ENCODE measurements at places on chromosomes 1 and 21.

GRCh38 chr1:223022641-223023473 is 120.2 kb downstream of the TLR5 start:
- no peak for DNase-seq

DNA sequence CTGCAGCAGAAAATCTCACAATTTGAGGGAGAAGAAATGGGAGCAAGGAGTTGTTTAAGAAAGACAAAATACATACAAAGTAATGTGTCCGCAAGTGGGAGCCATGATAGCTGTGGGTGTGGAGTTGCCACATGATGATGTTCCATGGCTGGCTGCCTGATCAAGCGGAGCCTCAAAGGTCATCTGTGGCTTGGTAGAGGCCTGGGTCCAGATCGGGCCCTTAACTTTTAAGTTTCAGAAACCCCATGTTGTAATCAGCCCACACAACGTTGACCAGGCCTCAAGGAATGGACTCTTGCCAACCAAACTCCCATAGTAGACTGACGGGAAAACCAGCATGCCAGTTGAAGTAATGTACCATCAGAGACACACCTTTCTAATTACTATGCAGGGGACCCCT is 64.7 kb upstream of the ANGPTL1 start:
- DNase-seq = no peak

- DNase-seq = peak; percentile 59
Measured at GRCh38 chr1:36199934-36200741, 24.1 kb upstream of the THRAP3 start.

- peak; percentile 100 for DNase-seq
Measured at GRCh38 chr1:85611856-85612255, 31.3 kb downstream of the CCN1 start.

GRCh38 chr1:93114391-93114790 is 35.3 kb downstream of the MTF2 start:
- peak; percentile 13 for DNase-seq

DNA sequence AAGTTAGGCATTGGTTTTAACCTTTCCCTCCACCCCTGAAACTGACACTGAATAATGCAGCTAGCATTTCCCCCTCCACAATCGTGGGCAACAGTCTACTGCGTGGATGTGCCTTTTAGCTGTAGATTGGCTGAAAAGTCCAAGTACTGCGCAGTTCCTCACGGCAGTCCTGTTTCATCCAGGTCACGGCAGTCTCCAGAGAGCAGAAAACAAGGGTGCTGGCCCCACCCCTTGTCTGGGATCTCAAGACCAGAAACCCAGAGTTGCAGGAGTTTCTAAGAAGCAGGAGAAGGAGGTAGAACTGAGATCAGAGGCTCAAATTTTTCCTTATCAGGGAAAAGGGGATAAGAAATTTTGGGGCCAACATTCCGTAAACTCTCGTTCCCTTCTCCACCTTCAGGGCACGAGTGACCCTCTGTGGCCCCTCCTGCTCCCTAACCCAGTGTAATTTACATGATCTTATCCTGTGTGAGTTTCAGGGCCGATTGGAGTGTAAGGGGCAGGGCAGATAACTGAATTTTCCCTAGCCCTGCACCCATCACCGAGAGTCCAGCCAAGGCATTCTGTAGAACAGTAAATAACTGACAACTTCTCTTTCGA is 25.9 kb upstream of the PLA2G2C start:
- DNase-seq = no peak

GRCh38 chr1:158179301-158180041 is 1.2 kb upstream of the CD1D start:
- no peak for DNase-seq

GRCh38 chr1:203140743-203141520 is 13.4 kb downstream of the ADORA1 start:
- DNase-seq = no peak

GRCh38 chr1:203528976-203529835 is 35.3 kb downstream of the OPTC start:
- DNase-seq = no peak

DNA sequence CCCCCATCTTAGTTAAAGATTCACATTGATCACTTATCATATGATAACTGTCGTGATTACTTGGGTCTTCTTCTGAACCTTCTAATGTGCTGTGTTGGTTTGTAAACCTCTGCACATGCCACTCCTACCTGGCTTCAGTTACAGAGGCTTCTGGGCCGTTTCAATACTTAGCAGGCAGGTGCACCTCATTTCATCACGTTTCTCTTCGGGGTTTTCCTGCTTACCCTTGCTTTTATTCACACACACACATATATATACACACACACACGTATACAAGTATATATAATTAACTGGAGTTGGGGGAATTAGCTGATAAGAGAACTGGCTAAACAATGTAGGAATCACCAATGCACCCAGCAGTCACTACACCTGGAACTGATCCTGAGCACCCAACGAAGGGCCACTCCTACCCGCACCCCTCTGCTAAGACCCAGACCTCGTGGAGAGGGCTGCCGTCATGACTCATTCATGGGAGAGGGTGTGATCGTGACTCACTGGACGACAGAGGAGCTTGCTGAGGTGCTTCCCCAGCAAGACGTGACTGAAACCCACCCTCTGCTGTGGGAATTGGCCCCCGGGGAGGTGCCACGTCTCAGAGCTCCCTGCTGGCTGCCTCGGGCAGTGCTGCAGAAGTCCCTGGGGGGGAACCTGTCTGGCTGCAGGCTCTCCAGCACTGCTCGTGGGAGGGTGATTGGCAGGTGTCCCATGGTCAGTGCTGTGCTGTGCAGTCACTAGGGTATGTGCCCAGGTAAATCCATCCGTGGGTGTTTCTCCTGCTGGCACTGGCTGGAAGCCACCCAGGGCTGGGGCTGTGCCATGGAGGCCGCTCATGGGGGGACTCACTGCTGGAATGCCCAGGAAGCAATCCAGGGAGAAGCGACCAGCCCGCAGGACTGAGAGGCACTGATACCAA is 166.6 kb downstream of the DYRK1A start:
- peak; percentile 53 for DNase-seq

DNA sequence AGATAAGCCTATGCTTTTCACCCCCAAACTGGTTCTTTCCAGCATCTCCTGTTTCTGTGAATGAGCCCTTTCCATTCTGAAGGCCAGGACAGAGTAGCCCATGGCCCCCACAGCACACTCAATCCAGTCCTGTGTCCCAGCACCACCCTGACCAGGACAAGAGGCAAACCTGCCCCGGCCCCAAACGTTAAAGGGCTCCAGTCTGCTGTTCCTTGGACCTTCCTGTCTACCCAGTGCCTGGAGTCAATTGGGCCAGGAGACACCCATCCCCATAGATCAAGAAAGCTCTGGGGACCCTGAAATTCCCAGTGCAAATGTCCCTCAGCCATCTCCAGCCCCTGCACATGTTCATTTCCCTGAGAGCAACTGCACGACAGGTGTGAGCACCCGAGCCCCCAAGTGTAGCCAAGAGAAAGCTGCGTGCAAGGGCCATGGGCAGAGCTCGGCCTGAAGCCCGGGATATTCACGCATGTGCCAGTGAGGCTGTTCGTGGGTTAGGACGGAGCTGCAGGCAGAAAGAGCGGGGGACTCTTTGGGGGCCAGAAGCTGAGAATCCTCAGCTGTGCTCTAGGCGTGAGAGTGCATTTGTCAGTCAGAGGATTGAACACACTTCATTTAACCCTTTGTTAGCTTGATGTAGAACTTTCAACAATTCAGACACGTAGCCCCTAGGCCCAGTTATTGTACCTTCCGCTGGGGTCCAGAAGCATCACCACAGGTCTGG is 4.2 kb upstream of the RIPK4 start:
- no peak for DNase-seq

DNA sequence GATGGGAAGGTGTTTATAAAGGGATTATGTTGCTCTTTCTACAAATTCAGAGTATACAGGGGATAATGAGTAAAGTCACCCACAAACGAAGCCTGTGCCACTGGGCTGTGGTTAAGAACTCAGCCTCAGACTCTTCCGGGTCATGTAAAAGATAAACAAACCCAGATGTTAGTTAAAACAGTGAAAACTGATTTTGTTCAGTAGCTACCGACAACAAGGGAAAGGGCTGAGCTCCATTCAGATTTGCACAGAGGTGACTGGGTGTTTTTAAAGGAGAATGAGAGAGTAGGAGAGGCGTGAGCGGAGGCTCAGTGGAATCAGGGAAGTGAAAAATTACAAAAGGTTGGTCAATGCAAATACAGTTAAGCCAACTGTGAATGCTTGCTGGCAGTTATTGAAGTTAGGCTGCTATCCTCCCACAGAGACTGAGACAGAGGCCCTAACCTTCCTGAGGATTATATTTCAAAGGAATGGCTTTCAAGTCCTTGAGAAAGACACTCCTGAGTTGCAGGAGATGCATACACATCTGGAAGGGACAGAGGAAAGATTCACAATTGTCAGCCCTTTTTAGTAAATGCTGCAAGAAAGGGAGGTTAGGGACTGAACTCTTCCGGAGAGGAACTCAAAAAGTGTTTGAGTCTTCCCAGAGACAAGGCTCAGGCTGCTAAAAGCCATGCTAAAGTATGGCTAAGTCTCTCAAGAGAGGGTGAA is 29.9 kb upstream of the SAMD13 start:
- DNase-seq = peak; percentile 74

DNA sequence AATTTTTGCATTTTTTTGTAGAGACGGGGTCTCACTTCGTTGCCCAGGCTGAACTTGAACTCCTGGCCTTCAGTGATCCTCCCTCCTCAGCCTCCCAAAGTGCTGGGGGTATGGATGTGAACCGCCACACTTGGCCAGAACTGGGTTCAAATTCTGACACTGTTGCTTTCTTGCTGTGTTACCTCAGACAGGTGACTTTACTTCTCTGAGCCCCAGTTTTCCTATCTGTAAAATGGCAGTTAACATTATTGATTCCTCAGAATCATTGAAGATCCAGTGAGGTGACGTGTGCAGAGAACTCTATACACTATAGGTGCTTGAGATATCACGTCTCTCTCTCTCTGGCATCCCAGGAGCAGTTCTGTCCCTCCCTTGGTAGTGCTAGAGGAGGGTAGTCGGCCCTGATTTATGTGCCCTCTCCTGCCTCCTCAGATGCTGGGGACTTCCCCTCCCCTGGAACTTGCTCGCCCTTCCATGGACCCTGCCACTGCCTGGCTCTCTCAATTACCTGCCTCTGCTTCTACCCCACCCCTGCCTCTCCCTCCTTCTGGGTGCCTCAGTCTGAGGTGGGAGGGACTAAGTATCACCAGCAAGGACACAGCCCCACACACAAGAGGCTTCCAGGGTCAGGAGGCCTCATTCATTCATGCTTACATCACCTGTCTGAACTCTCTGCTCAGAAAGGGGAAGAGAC is 2.8 kb upstream of the HPCA start:
- DNase-seq = no peak

- DNase-seq = peak; percentile 31
Measured at GRCh38 chr1:2230781-2231531, 2.8 kb downstream of the SKI start.

DNA sequence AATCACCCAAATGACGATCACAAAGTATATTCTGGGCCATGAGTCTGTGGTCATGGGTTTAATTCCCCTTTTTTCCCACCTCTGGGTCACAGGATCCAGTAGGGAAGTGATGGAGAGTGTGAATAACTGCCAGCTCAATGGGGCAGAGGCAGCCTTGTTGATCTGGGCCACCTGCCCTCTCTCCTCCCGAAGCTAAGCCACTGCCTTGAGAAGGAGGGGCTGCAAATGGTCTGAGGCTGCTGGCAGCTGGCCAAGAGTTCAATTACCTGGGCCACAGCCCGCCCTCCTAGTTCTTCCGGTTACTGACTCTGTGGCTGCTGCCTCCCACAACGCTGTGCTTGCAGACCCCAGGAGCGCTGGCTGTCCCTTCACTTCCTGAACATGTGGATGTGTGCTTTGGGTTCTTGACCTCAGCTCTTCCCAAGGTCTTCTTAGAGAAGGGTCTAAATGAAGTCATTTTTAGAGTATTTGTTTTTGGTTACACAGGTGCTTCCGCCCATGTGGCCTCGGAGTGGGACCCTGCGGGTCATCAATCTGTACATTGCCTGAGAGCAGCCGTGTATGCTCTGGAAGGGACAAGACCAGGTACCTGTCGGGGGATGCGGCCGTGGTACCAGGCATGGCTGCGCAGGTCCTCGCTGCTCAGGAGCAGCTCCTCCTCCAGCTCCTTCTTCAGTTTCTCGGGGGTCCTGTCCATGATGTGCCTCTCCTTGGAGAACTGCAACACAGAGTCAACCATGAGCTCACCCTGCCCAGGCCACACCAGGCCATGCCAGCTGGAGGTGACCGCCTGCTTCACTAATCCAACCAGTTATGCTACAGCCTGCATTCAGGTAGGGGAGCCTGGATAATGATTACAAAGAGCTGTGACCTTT is 89.7 kb downstream of the BCAR3 start:
- no peak for DNase-seq

DNA sequence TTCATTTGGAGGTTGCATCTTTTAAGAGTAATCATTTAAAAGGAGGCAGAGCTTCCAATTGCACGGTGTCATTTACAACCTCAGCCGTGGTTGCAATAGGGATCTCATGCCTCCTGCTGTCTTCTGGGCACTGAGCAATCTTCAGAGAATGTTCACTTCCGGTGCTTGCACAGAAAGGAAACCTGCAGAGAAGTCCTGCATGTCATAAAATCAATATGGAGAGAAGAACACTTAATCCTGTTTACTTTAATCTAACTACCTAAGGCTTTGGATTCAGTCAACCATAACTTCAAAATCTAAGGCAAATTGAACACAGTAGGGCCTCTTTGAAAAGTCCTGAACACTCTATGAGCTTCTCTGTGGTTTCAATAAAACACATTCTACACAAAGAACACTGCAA is 11.3 kb upstream of the MAP10 start:
- DNase-seq = peak; percentile 93

GRCh38 chr1:195939844-195940243 is 668.4 kb downstream of the KCNT2 start:
- no peak for DNase-seq

GRCh38 chr1:75345538-75346292 is 211.5 kb downstream of the LHX8 start:
- peak; percentile 88 for DNase-seq

- DNase-seq = no peak
Measured at GRCh38 chr1:23575226-23575810, 16.0 kb upstream of the ID3 start.

DNA sequence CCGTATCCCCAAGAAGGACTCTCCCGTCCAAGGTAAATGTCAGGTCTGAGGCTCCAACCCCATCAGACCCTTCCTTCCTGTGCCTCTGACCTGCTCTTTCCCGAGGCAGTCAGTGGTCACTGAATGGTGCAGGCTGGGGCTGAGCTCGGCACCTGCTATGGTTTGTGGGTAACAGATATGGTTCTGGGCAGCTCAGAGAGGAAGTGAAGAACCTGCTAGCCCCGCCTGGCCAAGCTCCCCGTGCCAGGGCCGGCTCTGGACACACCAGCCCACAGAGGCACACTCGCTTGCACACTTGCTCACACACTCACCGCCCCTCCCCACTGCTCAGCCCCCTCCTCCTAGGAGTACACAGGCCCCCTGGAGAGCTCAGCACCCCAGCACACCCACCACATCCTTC is 16.4 kb downstream of the NCMAP start:
- no peak for DNase-seq

- no peak for DNase-seq
Measured at GRCh38 chr1:204322339-204322868, 37.3 kb downstream of the PLEKHA6 start.

DNA sequence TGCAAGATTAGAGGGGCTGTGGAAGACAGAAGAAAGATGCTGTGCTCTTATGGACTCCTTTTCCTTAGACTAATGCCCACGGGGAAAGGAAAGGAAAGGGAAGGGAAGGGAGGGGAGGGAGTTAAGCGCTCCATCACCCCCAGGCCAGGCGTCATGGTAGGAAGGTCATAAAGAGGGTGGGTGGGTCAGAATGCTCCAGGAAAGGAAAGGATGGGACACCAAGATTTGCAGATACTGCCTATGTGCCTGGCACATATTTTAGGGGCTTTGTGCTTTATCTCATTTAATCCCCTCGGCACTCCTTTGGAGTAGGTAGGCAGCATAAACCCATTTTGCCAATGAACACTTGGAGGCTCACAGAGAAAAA is 41.4 kb downstream of the MAB21L3 start:
- no peak for DNase-seq

All from iris pigment epithelial cell (primary cell).